ENCODE measurements at places on chromosomes 7 and 10. TPM values are rescaled to one million over a fixed set of nuclear protein-coding genes. Genes with fewer than 3 reads are reported as not detected.
A peak's percentile ranks its signal among the peaks of the same experiment; 100 is the strongest.

Gene EGR2
- 1.3 TPM for total RNA-seq

Gene CNPY1
- total RNA-seq: not detected

Gene ADCYAP1R1
- total RNA-seq: 36.3 TPM

DNA sequence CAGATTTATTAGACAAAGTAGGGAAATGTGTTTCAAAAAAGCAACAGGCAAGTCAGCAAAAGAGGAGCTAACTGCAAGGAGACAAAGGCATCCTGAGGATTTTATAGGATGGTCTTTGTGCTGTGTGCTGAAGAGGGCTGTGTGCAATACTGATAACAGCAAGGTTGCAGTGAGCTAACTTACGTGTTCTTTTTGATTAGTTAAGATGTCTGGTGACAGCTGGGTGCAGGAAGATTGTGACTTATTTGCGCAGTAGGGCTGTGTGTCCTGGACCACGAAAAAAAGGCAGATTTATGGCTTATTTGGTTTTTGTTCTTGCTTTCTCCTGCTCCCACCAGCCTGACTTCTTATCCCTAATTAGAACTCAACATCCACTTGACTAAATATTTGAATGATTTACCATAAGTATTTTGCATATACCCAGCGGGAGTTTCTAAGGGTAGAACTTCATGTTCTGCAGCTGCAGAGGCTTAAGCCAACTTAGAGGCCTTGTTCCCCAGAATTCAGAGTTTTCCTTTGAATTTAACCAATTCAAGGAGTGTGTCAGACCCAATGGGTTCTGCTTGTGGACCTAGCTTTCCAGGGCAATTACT is 119.0 kb downstream of the ANKRD26 start:
- no peak overlapping the region for H3K4me3 ChIP-seq
- H3K36me3 ChIP-seq: peaks cover 44% of the 10 kb centered on the region
- no peak overlapping the region for H3K27ac ChIP-seq
- no peaks in the 10 kb centered on the region for H3K4me1 ChIP-seq
- ATAC-seq: no peak
- no peaks in the 10 kb centered on the region for H3K27me3 ChIP-seq

GRCh38 chr7:25908154-25908949 is 243.6 kb upstream of the NFE2L3 start:
- no peak overlapping the region for H3K4me3 ChIP-seq
- ATAC-seq: no peak
- no peaks in the 10 kb centered on the region for H3K36me3 ChIP-seq
- H3K27ac ChIP-seq: no peak overlapping the region

DNA sequence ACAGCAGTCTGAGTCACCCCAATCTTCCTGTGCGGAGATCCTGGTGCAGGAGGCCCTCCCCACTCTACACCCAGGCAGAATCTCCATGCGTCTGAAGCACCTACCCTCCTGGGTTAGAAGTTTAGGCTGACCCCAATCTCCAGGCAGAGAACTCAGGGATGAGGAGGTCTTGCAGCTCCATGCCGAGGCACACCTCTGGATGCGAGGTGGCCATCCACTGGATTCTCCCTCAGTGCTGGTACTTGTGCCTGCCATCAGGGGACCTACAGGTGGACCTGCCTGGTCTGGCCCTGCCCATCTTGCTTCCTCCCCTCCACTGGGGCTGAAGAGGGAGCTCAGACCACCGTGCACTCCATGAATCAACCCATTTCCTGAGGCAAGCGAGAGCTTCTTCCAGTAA is 28.8 kb upstream of the AMPH start:
- no peaks in the 10 kb centered on the region for H3K36me3 ChIP-seq
- H3K4me3 ChIP-seq: no peak overlapping the region
- ATAC-seq: no peak
- no peak overlapping the region for H3K27ac ChIP-seq
- no peaks in the 10 kb centered on the region for H3K4me1 ChIP-seq
- H3K27me3 ChIP-seq: peaks cover 7% of the 10 kb centered on the region

- no peaks in the 10 kb centered on the region for H3K27me3 ChIP-seq
- H3K36me3 ChIP-seq: no peaks in the 10 kb centered on the region
- ATAC-seq: no peak
- H3K27ac ChIP-seq: no peak overlapping the region
- no peak overlapping the region for H3K4me3 ChIP-seq
- peaks cover 5% of the 10 kb centered on the region for H3K4me1 ChIP-seq
Observed at GRCh38 chr7:17183630-17184328, 114.7 kb upstream of the AHR start.

- ATAC-seq: no peak
- no peak overlapping the region for H3K27ac ChIP-seq
- H3K27me3 ChIP-seq: peaks cover 26% of the 10 kb centered on the region
- no peaks in the 10 kb centered on the region for H3K4me1 ChIP-seq
- no peaks in the 10 kb centered on the region for H3K36me3 ChIP-seq
Observed at GRCh38 chr10:131621784-131622624, 278.8 kb upstream of the PPP2R2D start.

- no peaks in the 10 kb centered on the region for H3K27me3 ChIP-seq
- ATAC-seq: no peak
- H3K4me3 ChIP-seq: no peak overlapping the region
- no peaks in the 10 kb centered on the region for H3K36me3 ChIP-seq
Observed at GRCh38 chr7:108026647-108027046, 23.7 kb upstream of the LAMB1 start.

DNA sequence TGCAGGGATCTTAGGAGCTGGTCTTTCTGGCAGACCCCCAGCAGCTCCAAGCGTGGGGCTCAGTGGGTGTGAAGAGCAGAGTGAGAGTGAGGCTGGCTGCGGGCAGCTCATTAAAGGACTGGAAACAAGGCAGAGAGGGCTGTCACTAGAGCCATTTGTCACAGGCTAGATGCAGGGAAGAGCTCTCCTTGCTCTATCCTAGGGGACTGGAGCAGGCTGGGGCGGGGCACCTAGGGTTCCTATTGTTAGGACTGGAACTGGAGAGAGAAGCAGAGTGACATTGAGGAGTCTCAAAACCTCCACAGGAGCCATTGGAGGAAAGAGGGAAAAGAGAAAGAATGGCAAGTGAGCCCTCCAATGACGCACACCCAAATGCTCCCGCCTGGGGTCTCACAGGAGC is 772 bp upstream of the DDC start:
- H3K4me3 ChIP-seq: no peak overlapping the region
- ATAC-seq: no peak
- peaks cover 12% of the 10 kb centered on the region for H3K27me3 ChIP-seq
- no peaks in the 10 kb centered on the region for H3K36me3 ChIP-seq
- H3K4me1 ChIP-seq: no peaks in the 10 kb centered on the region

DNA sequence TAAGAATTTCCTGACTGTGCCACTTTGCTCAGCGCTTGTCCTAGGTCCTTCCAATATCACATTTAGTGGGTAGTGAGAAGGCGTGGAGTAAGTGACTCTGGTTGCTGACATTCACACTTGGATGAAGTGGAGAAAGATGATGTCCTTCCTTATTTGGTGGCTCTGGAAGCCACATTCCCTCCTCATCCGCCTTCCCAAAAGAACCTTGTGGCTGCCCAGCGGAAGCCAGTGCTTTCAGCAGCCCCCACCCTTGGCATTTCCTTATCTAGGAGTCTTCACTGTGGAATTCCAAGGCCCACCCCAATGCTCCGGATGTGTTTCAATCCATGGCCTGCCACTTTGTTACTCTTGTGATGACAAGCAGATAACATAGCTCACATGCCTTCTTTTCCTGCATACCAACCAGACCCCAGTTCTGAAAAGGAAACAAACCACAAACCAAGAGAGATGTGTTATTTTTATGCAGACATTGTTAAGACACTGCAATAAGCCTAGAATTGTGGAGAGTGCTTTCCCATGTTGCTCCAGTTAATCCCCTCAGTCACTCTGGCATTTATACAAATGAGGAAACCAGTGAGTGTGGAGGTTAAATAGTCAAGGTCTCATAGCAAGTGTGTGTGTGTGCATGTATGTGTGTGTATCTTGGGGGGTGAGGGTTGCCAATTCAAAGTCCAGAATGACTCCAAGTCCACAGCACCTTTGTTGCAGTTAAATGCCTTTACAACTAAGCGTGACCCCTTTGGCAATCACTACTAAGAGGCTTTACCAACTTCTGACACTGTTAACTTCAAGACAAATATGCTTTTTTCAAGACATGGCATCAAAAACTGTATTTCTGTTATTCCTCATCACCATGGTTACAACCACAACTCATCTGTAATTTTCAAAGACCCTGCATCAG is 10.3 kb upstream of the ANKRD1 start:
- ATAC-seq: peak; percentile 46
- peak overlapping the region; percentile 60 for H3K27ac ChIP-seq
- no peaks in the 10 kb centered on the region for H3K36me3 ChIP-seq
- no peak overlapping the region for H3K4me3 ChIP-seq

- peaks cover 22% of the 10 kb centered on the region for H3K4me1 ChIP-seq
- no peaks in the 10 kb centered on the region for H3K36me3 ChIP-seq
- peak overlapping the region; percentile 34 for H3K4me3 ChIP-seq
Observed at GRCh38 chr10:101566333-101567164, 21.5 kb downstream of the POLL start.

Data from gastroesophageal sphincter (tissue), 4 donors.